ENCODE measurements at places on chromosomes 2 and 18.

- DNase-seq, result no peak
Observed at GRCh38 chr18:36128530-36128870, 640 bp downstream of the SLC39A6 start.

GRCh38 chr2:234003972-234004617, 46.4 kb upstream of the SPP2 start:
- peak; percentile 64 for DNase-seq

DNA sequence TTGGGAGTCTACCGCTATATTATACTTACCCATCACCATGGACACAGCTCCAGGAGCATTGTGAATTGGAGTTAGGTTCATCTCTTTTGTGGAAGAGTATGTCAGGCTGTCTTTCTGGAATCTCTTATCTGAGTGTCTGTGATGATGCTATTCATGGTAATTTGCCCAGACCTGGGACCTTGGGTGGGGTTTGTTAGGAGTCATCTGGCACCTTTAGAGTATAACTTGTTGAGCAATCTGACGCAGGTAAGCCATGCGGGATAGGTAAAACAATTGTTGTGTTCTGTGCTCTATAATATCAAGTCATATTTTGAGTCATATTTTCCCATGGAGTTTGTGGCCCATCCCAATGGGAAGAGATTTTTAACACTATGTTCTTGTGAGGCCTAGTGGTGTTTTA, 49.7 kb upstream of the MAPRE2 start:
- DNase-seq, result no peak

GRCh38 chr2:152490686-152491455, 155.9 kb downstream of the FMNL2 start:
- DNase-seq, result no peak

- no peak for DNase-seq
Observed at GRCh38 chr18:66630831-66631230, 26.9 kb upstream of the CDH19 start.

GRCh38 chr2:227517724-227518123, 45.8 kb downstream of the AGFG1 start:
- DNase-seq, result no peak

DNA sequence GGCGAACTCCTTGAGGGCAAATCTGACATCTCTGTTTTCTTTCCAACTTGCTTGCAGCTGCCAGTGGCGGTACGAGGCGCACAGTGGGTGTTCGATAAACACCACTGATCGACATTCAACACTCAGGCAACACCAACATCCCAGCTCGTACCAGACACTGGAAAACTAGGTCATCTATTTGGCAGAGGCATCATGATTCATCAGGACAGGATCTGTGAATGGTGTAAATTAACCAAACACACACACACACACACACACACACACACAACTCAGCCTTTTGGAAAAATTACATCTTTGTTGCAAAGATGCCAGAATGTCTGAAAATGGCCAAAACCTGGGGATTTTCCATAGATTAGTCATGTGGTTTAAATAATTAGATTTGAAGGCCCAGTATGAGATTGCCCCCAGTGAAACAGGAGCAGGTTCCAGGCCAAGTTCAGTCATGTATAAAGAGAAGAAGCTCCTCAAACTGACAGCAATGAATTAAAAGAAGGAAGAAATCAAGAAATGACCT, 150.5 kb upstream of the NCKAP5 start:
- no peak for DNase-seq

GRCh38 chr2:187964746-187965145, 326.9 kb upstream of the GULP1 start:
- no peak for DNase-seq

- no peak for DNase-seq
Observed at GRCh38 chr2:56309626-56310170, 125.9 kb downstream of the CCDC85A start.

- DNase-seq, result no peak
Observed at GRCh38 chr18:69538849-69539248, 138.2 kb downstream of the DOK6 start.

- DNase-seq, result no peak
Observed at GRCh38 chr2:42246562-42246961, 77.4 kb downstream of the EML4 start.

GRCh38 chr18:74598350-74599001, 806 bp downstream of the ZNF407 start:
- peak; percentile 71 for DNase-seq

- DNase-seq, result no peak
Observed at GRCh38 chr2:26630669-26631360, 10.4 kb downstream of the CIB4 start.

GRCh38 chr2:190600293-190601103, 48.4 kb upstream of the NAB1 start:
- DNase-seq, result no peak

GRCh38 chr2:125745514-125745913, 910.4 kb upstream of the GYPC start:
- no peak for DNase-seq

DNA sequence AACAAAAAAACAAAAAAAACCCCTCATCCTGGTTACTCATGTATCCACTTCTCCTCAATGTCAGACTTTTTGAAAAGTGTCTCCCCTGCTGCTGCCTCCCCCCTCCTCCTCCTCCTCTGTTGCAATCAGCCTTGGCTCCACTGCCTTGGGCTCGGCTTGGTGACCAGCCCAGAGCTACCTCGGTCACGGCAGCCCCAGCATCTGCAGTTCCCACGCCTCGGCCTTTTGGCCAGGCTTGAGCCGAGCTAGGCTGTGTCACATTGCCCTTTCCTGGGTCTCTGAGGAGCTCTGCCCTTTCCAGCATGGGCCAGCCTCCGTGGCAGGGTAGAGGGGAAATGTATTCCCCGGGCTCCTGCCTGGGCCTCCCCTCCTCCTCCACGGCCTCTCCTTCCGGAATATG, 22.7 kb upstream of the INHBB start:
- DNase-seq, result no peak

DNA sequence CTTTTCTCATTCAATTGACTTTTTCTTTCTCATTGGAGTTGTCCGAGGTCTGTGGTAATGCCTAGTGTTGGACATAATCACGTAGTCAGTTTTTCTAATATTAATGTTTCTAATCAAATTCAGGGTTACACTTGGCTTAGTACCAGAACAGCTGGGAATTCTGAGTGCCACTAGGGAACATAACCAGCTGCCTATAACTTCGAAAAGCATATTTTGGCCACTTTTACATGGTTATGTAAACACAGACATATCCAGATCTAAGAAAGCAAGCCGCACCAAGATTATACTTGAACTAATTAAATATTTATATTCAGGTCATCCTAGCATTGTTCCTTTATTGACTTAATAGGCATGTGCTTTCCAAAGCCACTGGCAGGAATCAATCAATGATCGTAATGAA, 91.1 kb upstream of the ARHGAP28 start:
- no peak for DNase-seq

DNA sequence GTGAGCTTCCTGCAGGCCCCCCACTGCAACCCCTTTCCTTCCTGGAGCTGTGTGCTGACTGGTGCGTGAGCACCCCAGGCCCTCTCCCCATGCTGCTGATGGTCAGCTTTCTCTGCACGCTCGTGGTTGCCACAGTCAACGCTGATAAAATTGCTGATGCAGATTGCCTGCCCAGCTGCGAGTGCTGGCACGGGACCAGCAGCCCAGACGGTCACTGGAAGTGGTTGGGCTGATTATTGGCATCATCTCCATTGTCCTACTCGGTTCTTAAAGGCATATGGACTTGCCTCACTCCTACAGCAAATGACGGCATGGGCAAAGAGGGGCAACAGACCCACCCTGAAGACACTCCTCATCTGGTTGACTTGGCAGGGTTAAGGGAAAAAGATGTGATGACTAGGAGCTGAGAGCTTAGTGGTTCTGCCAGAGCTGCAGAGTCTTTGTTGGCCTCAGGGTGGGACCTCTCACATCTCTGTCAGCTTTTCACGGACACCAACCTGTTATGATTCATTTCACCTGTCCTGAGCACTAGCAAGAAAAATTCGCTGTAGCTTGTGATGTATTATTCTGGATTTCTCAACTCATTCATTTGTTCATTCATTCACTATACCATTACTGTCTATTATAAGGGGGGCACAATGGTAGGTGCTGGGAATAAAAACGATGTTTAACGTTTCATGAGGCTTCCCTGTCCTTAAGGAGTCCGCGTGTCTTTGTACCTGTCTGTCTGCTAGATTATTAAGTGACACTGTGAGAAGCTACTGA, 38.4 kb downstream of the PAX8 start:
- peak; percentile 24 for DNase-seq

- no peak for DNase-seq
Observed at GRCh38 chr2:126722546-126722945, 66.6 kb downstream of the GYPC start.

DNA sequence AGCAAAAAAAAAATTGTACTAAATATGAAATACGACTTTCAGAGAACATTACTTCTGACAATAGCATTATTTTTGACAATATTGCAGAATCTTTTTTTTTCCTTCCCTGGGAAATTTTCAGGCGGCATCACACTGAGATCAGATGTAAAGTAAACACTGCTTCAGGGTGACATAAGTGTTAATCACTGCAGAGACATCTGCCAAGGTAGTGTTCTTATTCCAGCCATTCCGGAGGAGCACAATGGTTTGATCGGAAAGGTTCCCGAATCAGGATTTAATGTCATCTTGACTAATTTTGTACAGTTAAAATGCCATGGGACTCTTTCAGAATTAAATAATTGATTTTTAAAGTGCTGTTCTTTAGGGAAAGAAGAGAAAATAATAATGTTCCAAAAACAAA, 56.7 kb upstream of the ZNF236 start:
- no peak for DNase-seq

DNA sequence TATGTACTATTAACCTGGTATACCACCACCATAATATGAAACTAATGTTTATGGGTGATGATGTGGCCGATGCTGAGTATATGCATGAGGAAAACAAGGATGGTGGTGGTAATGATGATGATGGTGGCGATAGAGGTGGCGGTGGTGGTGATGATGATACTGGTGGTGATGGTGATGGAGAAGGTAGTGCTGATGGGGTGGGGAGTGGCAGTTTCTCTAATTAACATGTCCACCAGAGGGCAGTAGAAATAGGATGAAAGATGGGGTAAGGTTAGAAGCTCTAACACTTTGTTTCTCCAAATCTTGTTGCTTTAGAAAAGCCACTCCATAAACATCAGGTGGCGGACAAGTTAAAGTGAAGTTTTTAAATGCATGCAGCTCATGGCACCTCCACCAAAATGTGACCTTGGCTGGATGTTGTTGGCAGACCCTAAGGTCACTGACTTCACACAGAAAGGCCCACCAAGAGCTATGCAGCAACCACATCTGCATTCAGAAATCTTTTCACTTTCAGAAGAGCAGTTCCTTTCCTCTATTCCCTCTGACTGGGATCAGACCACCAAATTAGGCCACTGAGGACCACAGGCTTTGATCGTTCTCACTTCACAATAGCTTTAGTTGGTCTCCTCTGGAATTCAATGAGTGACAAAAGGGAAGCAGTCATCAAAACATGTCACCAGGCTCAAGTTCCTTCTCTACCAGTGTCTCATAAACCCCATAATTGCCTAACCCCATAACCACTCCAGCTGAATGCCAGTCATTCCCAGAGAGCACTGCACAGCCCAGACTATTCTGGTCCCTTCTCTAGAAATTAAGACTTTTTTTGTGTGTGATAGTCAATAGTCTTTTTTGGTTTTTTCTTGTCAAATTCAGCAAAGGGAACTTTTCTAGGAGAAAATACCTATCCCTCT, 7.5 kb upstream of the BCL11A start:
- no peak for DNase-seq

- DNase-seq, result no peak
Observed at GRCh38 chr18:10713409-10713808, 187.6 kb downstream of the NAPG start.

All from stimulated activated CD4-positive, alpha-beta T cell treated with anti-CD3 and anti-CD28 coated beads, Interleukin-1b, Interleukin-23, amount 100 ng/mL, for 48 hours (primary cell).